Substantia nigra (tissue), 51 donors: ENCODE measurements at places on chromosomes 2 and 18.

DNA sequence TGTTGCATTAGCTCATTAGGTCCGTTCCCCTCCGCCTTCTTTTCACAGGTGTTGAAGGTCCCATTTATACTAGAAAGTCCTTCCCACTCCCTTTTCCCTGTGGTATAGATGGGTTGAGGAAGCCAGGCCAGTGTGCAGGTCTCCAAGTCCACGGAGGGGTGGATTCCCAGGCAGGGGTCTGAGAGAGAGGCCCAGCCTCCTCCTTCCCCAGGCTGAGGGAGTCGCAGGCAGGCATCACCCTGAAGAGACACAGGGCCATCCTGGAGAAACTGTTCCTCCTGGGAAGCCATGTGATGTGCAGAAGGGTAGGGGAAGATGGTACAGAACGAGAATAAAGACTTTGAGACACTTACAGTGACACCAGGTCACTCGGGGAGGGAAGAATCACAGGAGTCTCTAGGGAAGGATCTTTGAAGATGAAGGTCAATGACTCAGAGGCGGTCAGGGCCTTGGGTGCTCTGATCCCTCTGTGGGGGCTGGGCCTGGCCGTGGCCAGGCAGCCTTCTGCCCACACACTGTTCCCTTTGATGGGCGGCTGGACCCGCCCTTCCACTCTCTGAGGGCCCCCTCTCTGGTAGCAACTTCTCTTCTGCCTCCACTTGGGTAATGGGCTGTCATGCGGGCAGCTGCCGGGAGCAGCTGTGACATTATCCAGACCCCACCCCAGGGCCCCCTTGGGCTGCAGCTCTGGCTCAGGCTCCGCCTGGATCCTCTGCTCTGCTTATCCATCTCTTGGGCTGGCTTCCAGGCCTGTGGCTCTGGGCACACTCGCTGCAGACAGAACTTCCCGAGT is 45.1 kb downstream of the RHOB start:
- DNase-seq: no peak

DNA sequence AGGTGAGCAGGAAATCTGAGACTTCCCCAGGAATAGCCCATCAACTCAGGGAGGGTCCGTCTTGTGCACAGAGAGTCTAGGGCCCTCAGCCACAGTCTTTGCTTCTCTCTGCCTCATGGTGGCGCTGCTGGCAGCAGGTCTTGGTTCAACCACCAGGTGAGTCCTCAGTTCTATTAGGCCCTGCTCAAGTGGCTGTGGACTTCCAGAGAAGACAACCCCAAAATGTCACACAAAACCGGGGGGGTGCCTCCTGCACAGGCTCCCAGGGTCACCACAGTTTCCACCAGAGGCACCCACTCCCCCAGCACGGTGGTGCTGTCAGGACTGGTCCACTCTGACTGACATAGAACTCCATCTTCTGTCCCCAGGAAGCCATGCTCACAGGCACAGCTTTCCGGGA is 2.4 kb upstream of the CHRNG start:
- no peak for DNase-seq

GRCh38 chr2:149528983-149529382 is 58.6 kb downstream of the MMADHC start:
- no peak for DNase-seq

DNA sequence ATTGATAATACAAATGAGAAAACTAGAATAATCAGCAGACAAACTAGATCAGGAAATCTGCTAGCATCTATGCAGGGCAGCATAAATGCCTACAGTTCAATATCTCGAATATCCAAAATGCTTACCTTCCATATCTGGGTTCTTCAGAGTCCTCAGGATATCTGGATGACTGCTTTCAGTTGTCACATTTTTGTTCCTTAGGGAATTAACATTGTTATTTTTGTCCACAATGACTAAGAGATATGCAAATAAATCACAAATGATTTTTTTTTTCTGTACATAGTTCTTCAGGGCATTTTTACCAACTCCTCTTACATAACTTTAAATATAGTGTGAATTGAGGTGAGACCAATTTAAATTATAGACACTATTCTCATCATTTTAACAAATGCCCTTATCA is 80.9 kb downstream of the AQP4 start:
- DNase-seq: no peak

DNA sequence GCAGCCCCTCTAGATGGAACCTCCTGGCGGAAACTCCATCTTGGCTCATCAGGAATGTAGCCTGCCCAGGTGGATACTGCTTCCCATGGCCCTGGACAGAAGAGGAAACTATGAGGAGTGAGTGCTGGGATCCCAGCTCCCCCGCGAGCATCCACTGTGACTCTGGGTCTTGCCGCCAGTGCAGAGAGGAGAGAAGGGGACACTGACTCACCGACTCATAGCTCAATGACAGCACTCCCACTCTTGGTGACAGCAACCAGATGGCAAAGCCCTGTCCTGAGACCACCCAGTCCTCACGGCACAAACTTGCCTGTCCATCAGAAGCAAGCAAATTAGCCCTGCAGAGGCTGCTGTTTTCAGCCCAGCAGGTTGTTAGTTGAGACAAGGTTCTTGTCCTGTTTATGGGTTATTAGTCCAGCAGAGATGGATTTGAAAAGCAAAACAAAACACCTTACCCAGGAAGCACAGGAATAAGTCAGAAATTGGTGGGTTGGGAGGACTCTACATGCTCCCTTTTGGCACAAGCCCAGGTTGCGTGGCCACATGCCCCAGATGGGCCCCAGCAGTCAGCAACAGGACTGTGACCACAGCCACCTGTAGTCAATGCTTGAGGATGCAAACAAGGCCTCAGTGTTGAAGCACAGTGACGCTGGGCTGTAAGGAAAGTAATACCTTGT is 111.5 kb upstream of the GLI2 start:
- DNase-seq: no peak

- no peak for DNase-seq
Observed at GRCh38 chr18:51275712-51276476, 78.4 kb upstream of the MEX3C start.

- DNase-seq: no peak
Observed at GRCh38 chr2:217166241-217166850, 306.5 kb upstream of the TNP1 start.

DNA sequence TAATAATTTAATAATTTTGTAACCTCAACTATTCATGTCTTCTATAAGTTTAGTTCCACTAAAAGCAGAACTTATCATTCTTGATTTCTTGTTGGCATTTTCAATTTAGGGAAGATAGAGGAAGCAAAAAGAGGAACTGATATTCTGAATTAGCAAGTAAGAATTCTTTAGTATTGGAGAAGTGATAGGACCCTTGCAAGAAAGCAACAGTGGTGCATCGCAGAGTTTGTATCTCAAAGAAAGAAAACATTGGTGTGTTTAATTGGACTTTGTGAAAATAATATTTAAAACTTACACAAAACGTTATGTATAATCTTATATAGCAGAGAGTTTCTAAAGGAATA is 36.5 kb upstream of the TNFRSF11A start:
- DNase-seq: no peak

DNA sequence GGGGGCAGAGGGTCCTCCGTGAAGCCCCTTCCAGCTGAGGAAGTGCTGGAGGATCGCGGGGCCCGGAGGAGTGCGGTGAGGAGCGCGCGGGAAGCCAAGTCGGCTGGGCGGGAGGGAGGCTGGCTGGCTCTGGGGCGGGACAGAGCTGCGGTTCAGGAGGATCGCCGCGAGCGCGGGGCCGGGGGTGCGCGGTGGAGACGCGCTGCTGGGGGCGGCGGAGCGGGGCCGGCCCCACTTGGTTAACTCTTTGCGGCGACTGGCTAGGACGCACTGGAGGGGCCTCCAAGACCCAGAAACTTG is 464 bp downstream of the CYBRD1 start:
- DNase-seq: no peak

GRCh38 chr2:151754253-151754897 is 20.1 kb upstream of the NEB start:
- no peak for DNase-seq
